ENCODE measurements at places on chromosomes 12 and 14.

DNA sequence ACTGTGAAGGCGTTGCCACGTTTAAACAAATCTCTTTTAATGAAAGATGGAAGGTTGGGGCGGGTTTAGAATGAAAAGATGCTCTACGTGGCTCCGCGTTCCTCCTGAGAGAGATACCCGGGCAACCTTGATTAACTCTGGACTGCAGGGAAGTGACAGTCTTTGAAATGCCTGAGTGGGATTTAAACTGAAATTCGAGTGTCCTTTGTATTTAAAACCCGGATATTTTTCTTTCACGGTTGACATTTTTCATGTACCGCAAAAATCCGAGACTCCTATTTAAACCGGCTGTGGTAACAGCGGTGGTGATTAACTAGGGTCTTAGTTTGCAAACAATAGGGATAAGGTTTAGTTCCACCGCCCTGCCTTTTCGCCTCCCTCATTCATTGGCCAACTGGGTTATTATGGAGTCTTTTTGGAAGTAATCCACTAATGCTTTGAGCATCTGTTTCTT lies 707 bp downstream of the G2E3 start:
- DNase-seq = peak; percentile 21

- DNase-seq = peak; percentile 69
These were observed 18.8 kb upstream of the KRT78 start for GRCh38 chr12:52867642-52868041.

DNA sequence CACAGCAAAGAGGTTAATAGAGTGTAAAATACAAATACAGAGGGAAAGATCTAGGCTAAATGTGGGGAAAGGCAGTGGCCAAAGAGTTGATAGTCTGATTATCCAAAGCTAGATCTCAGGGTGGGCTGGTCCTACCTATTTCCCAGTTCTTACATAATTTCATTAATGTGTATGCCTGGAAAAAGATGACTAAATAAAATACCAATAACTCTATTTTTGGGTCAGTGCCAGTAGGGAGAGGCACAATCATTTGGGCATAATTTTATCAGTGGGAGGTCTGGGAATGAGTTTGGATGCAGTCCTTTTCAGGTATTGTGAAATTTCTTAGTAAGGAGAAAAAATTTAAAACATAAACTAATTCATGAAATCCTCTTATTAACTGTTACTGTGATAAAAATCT lies 30.6 kb upstream of the CLEC14A start:
- DNase-seq = no peak

GRCh38 chr12:84415946-84416345 lies 496.7 kb downstream of the SLC6A15 start:
- no peak for DNase-seq

- DNase-seq = no peak
These were observed 124.3 kb downstream of the RASSF9 start for GRCh38 chr12:85711735-85712390.

DNA sequence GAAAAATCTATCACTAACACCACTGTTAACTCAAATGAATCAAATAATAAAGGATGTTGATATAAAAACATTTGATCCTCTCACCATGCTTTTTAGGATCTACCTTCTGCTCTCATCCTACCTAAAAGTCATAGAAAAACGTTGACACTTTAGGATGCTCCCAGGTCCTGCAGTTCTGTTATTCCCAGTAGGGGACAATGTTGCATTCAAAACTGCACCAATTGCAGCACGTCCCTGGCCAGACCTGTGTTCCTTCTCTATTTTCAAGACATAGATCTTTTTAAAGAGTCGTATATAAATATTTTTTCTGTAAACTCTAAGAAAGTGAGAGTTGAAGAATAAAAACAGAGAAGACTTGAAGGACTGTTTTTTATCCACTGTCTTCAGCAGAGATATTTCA lies 8.8 kb downstream of the AICDA start:
- no peak for DNase-seq

DNA sequence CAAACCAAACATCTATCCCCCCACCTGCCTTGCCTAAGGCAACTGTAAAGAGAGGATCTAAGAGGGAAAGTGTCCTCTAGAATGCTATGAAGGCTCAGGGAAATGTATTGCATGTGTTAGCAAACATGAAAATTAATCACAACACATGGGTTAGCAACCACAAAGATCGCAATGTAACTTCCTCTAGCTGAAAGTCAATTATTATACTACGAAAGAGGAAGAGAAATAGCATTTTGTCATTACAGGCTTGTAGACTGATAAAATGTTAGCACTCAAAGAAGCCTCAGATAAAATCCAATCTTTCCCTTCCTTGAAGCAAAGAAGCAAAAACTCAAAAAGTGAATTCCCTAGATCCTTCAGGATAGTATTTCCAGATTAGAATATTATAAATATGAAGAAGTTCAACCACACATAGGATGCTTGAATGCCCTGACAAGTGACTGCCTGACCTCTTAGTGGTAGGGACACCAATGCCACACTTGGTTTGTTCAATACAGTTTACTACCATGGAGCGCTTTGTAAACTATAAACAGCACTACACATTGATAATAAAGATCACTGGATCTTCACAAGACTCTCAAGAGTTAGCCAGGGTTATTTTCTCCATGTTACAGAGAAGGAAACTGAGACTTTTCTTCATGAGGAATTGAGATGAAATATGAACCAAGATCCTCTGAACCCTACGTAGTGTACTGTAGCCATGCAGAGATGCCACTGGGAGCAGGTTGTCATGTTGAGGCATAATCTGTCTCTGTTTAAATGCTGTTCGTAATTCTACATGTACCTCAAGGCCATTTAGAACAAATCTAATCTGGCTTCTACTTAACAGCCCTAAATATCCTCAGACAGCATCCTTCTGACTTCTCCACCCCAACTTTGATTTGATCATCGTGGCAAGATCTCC lies 100.7 kb downstream of the ITPR2 start:
- DNase-seq = no peak

DNA sequence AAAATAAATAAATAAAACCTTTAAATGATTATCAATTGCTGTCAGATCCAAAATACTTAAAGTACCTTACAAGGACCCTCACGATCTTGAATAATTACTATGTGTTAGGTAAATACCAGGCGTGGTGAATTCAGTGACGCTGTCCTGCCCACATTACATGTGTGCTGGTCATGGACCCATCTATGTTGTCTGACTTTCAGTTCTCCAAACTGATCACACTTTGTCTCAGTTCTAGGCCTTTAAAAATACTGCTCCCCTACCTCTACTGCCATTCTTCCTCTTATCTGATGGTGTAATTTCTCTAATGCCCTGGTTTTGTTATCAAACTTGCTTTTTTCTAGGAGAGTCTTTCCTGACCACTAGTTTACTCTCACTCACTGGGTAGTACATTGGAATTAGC lies 520.7 kb downstream of the TRHDE start:
- no peak for DNase-seq

GRCh38 chr14:67933266-67933665 lies 113.7 kb downstream of the RAD51B start:
- DNase-seq = no peak

DNA sequence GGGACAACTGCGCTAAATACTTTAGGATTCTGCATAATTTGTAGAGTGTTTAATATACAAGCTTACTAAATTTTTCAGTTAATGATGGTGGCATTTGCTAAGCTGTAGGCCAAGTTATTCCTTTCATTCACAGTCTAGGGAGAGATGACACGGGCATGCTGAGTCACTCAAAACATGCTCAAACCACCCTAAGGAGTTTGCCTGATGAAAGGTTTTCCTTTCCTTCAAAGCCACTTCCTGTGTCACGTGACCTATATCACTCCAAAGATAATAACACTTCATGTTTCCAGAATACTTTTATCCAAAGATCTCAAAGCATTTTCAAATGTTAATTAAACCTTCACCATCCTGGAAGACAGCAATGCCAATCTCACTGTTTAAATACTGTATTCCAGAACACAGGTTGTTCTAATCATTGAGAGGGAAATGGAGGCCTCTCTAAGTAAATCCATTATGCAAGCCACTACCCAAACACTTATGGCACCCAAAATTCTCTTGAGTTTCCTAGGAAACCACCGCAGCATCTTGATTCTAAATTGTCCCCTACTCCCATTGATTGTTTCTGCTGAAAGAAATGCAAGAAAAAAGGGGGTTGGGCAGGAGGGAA lies 207.0 kb upstream of the CDKN3 start:
- DNase-seq = peak; percentile 41

DNA sequence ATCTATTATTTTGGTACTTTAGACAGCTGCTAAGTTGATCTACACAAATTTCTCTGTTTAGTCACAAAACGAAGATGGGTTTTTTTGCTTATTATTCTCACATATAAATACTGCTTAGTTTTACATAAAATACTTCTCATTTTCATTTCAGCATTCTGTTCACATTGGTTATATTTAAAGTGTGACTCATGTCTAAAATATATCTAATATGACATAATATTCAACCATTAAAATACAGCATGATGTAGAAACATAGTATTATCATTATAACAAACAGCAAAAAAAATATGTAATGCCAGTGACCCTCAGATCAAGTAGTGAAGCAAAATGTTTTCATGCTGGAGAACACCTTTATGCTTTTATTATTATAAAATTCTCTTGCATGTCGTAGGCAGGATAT lies 63.7 kb downstream of the SH2B3 start:
- no peak for DNase-seq

DNA sequence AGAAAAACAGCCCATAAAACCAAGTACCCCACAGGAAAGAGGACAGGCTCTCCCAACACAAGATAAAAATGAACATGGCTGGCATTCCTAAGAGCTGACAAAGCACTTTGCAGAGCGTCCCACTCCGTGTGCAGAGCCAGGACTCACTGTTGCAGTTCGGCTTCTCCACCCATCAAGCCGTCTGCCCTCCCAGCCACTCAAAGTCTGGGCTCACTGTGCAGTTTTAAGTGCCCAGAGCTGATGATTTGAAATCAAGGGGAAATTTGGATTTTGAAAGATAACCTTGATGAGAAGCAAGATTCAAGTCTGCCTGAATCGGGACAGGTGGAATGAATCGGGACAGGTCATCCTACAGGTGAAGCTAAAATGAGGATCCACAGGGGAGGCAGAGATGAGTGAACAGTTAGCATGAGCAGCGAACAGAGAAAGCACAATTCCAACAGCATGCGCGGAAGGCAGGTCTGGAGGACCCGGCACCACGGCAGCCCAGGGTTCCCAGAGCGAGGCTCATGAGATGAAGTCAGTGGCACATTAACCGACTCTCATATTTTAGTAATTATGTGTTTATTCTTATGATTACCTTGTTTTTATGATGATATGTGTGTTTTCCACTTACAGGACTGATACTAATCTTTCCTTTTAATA lies 39.8 kb upstream of the GPR68 start:
- DNase-seq = no peak

DNA sequence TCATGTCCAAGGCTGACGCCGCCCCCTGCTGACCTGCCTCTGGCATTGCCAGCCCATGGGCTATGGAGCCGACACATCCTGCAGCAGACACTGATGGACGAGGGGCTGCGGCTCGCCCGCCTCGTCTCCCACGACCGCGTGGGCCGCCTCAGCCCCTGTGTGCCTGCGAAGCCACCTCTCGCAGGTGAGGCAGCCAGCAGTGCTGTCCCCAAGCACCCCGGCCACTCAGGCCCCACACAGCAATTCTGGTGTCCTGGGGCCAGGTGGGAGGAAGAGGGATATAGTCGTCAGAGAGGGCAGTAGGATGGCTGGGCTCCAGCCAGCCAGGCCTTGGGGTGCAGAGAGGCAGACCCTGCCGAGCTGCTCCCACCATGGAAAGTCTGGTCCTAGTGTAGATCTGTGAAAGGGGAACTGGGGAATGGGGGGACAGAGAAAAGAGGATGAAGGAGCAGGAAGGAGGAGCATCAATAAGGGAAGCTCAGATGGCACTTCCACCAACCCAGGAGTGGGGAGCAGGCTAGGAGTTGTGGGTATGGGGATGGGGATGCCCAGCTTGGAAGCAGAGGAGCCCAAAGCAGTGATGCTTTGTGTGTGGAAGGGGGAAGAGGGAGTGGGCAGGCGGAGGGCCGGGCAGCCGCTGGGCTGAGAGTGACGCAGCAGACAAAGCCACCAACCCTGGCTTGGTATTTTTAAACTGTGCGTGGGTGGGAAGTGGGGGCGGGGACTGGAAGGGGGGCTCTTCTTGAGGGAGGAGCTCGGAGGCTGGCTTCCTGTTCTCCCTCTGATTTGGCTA lies 4.7 kb downstream of the NAB2 start:
- DNase-seq = no peak

DNA sequence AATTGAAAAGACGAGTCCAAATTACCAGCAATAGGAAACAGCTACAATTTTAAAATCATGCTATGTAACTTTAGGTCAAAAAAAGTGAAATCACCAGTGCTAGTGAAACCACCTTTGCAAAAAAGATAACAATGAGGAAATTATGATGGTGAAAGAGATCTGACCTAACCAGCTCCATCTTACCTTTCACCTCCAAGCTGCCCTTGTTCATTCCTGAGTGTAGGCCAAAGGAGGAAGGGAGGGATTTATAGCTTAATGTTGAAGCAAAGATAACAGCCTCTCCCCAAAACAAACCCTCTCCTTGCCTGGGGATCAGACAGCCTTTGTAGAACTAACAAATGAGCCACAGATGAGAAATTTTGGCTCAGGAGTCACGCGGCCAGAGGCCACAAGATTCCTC lies 83.2 kb upstream of the EIF5 start:
- DNase-seq = no peak

GRCh38 chr12:93108985-93109384 lies 179.9 kb upstream of the EEA1 start:
- no peak for DNase-seq

DNA sequence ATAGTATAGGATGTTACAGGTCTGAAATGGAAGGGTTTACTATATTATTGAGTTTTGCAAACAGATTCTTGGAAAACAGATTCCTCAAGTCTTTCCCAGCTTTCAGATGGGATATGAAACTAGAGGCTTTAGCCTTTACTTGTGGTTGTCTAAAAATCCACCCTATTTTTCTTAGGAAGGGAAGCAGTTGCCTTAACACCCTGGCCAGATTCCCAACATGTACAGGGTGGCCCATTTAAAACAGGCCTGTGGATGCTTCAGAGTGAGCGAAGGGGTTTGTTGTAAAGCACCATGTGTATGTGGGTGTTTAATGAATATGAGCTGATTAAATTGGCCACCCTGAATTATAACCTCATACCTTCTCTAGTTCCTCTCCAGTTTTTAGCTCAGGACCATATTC lies 415.9 kb downstream of the ZFP36L1 start:
- no peak for DNase-seq

DNA sequence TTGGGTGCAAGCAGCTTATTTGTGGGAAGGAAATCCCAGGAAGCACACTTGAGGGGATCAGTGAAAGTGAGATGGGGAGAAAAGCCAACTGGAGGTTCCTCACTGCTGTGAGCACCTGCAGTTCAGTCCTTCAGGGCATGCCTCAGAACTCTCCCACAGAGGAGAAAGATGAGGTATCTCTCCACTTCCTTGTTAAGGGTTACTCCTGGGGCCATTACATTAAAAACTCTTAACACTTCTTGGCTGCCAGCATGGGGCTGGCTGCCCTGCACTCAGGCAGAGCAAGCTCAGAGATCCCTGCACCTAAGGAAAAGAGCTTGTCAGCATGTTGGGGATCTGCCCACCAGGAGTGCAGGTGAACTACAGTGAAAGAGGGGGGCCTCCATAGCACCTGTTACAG lies 28.8 kb downstream of the FERMT2 start:
- DNase-seq = no peak

Measured in SW480 (cell line).